ENCODE measurements at places on chromosomes 12 and 14. TPM values are rescaled to one million over a fixed set of nuclear protein-coding genes. Genes with fewer than 3 reads are reported as not detected.

FAM222A gene
- total RNA-seq = 17.4 TPM

ENDOU gene
- total RNA-seq = 0.43 TPM

GRCh38 chr12:104615048-104615561 lies 158.4 kb downstream of the CHST11 start:
- DNase-seq = no peak

LBHD2 gene
- total RNA-seq = not detected

- DNase-seq = no peak
Measured at GRCh38 chr12:26149968-26150500, 25.2 kb upstream of the BHLHE41 start.

DNA sequence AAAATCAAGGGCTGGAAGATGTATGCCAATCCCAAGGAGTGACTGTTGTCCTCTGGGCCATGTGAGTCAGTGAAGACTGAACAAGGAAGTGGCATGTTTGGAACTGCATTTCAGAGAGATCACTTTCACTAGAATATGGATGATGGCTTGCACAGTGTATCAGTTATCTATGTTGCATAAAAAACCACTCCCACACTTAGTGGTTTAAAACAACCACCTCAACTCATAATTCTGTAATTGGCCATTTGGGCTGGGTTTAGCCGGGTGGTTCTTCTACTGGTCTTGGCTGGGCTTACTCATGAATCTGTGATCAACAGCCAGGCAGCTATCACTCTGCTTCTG lies 15.4 kb downstream of the BDKRB1 start:
- no peak for DNase-seq

DNA sequence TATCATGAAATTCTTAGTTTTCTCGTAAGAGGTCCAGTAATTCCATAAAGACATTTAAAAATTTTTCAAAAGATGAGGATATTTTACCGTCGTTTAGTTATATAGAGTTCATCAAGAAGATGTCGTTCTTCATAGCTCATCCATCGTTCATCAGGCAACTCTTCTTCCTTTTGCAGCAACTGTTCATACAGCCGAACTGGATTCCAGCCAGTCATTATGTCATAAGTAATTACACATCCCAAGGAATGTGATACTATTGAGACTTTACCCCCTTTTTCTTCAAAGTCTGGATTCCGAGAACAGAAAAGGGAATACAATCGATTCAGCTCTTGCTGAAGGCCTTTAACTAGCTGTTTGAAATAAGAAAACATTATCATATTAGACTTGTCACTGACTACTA lies 90.3 kb downstream of the DDHD1 start:
- no peak for DNase-seq

AQP5 gene
- not detected for total RNA-seq

LRTM2 gene
- total RNA-seq = not detected

GRCh38 chr12:2338991-2339431 lies 286.2 kb downstream of the CACNA1C start:
- no peak for DNase-seq

PPP1R36 gene
- total RNA-seq = 2.9 TPM

ACOT6 gene
- not detected for total RNA-seq

GRCh38 chr12:1531654-1532374 lies 62.6 kb downstream of the FBXL14 start:
- DNase-seq = no peak

ADGRD1 gene
- total RNA-seq = 3.6 TPM

DNA sequence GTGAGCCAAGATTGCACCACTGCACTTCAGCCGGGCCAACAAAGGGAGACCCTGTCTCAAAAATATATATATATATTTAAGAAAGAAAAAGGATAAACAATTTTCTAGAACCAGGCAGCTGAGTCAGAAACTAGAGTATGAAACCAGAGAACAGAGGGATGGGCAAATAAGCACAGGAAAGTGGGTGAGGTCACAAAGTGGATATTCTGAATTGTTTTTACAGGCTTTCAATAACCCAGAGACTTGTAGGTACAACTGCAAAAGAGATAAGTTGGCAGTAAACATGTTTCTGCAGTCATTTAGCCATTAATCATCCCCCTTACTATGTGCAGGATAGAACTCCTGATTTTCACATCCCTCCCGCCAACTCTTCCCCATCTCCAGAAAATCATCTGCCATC lies 94.2 kb downstream of the BTG1 start:
- DNase-seq = no peak

DNA sequence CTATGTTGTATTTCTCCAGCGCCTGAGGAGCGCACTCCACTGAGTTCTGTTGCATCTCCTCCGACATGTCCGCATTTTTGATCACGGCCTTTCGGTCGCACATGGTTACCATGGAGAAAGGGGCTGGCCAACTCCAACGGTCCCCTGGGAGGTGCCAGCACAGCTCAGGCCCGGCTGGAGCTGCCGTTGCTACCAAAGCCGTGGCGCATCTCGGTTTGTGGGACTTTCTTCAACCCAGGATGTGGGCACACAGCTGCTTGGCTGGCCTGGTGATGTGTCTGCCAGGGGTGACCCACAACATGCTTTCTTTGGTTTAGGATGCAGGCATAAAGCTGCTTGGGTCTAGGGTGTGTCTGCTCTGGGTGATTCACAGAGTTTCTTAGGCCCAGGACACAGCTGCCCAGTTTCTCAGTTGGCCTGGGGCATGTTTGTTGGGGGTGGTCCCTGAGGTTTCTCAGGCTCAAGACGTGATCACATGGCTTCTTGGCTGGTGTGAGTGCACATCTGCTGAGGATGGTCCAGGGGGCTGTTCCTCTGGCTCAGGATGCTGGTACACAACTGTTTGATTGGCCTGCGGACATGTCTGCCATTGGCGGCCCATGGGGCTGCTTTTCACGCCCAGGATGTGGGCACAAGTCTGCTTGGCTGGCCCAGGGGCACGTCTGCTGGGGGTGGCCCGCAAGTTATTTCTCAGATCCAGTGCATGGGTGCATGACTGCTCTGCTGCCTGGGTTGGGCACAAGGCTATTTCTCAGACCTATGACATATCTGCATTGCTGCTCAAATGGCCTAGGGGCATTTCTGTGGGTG lies 25.9 kb upstream of the GTF2A1 start:
- DNase-seq = no peak

- no peak for DNase-seq
Measured at GRCh38 chr14:54688229-54688628, 121.3 kb downstream of the SAMD4A start.

KRT85 gene
- total RNA-seq = not detected

DNA sequence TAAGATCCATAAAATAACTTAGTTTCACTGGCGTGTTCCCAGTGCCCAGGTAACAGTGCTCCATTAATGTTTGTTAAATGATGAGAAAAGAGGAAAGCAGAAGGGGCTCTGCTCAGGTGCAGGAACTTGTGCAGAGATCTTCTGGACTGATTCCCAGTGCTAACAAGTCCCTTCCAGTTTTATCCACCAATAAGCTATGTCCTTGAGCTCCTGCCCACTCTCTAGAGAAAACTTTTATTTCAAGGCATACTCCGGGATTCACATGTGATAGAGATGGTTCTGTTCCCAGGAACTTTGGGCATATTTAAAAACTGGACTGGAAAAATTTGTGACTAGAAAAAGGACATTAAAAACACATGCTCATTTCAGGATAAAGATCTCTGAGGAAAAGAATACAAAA lies 1.9 kb downstream of the GYS2 start:
- no peak for DNase-seq

SERPINA1 gene
- total RNA-seq = 150 TPM

DNA sequence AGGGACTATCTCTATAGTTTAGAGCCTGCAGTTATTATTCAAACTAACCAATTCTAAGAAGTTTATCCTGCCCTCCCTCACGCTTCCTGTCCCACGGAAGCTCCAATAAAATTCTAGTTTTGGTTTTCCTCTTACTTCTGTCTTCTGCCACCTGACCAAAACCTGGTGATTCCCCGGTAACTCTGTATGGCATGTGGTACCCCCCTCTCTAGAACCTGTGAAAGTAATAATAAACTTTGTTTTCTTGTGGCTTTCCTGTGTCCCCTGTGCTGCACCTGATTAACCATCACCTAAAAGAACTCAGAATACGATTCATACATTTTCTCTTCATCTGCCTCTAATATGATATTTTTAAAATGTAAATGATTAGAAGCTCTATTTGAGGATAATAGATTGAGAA lies 379.8 kb downstream of the APAF1 start:
- no peak for DNase-seq

DNA sequence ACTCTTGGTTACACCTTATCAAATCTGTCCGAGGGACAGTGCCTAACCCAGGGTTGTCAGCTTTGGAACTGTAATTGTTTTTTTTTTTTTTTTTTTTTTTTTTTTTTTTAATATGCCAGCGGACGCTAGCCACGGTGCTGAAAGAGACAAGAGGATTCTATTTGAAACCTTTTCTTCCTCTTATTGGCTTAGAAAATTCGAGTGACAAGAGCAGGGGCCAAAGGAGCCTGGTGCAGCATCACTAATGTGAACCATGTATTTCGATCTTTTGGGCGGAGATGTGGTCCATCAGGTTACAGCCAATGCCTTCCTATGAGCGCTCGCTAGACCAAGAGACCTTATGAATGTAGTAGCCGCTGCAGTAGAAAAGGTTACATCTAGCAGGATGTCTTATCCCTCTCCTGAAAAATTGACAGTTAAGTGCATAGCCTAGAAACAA lies 922 bp downstream of the PTPRR start:
- no peak for DNase-seq
